Activated naive CD4-positive, alpha-beta T cell treated with anti-CD3 and anti-CD28 coated beads, Interleukin-2, amount 50 U/mL, for 72 hours (primary cell): ENCODE measurements at places on chromosomes 5 and 9. TPM values are rescaled to one million over a fixed set of nuclear protein-coding genes. Genes with fewer than 3 reads are reported as not detected.

- no peak for DNase-seq
These were observed 155.4 kb upstream of the LHFPL2 start for GRCh38 chr5:78803941-78804340.

GRCh38 chr5:400282-401145 is 42.5 kb upstream of the EXOC3 start:
- DNase-seq: no peak

GRCh38 chr5:93433422-93433821 is 147.6 kb downstream of the NR2F1-AS1 start:
- no peak for DNase-seq

- DNase-seq: no peak
These were observed 39.1 kb downstream of the RETREG1 start for GRCh38 chr5:16577677-16578076.

ENTPD8 gene
- not detected for total RNA-seq

CDKN2B-AS1 gene
- 0.20 TPM for total RNA-seq

GRCh38 chr5:35059251-35059650 is 11.5 kb upstream of the AGXT2 start:
- DNase-seq: no peak

GRCh38 chr5:143168921-143169810 is 234.3 kb downstream of the NR3C1 start:
- DNase-seq: no peak

- DNase-seq: no peak
These were observed 216.0 kb downstream of the SMARCA2 start for GRCh38 chr9:2231101-2231500.

- DNase-seq: no peak
These were observed 410.6 kb downstream of the PSAT1 start for GRCh38 chr9:78707481-78707991.

DNA sequence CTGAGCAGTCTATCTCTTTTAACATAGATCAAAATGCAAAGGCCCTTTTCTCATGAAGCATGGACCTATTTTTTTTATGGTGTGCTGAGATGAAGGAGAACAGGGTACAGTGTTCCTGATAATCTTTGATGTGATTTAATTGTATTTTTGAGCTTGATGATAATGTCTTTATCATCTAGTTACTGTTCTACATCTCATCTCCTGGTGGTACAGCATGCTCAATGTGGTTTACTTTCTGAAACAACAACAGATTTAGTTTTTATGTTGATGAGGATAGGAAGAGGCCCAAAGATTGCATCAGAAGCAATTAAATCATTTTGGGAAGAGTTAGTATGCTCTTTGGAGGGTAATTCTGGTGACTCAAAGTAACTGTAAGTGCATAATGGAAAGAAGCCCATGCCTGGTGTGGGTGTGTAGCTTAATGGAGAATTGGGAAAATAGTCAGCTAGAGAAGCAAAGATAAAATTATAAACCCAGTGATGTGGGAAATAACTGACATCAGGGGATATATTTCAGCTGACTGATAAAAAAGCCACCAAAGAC is 123.0 kb upstream of the KCNN2 start:
- no peak for DNase-seq

DNA sequence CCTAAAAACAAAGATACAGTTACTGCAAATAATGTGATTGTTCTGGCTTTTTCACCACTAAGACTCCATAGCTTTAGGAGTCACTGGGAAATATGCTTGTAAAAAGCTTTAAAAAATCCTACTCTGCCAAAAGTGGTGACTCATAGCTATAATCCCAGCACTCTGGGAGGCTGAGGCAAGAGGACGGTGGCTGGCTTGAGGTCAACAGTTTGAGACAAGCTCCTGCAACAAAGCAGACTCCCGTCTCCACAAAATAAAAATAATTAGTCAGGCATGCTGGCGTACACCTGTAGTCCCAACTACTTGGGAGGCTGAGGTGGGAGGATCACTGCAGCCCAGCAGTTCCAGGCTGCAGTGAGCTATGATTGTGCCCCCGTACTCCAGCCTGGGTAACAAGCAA is 406.4 kb downstream of the HTR1A start:
- DNase-seq: no peak

DNA sequence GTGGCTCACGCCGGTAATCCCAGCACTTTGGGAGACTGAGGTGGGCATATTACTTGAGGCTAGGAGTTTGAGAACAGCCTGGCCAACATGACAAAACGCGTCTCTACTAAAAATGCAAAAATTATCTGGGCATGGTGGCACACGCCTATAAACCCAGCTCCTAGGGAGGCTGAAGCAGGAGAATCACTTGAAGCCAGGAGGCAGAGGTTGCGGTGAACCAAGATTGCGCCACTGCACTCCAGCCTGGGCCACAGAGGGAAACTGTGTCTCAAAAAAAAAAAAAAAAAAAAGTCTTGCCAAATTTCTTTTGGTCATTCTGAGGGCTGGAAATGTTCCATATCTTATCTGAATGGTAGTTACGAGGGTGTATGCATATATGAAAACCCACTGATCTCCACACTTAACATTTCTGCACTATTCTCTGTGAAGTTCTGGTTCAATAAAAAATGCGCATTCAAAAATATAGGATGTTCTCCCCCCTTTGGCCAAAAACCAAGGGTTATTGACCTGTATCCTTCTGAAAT is 13.5 kb upstream of the NIPAL4 start:
- DNase-seq: no peak

- DNase-seq: no peak
These were observed 23.6 kb downstream of the TICAM2 start for GRCh38 chr5:115578657-115579056.

DNA sequence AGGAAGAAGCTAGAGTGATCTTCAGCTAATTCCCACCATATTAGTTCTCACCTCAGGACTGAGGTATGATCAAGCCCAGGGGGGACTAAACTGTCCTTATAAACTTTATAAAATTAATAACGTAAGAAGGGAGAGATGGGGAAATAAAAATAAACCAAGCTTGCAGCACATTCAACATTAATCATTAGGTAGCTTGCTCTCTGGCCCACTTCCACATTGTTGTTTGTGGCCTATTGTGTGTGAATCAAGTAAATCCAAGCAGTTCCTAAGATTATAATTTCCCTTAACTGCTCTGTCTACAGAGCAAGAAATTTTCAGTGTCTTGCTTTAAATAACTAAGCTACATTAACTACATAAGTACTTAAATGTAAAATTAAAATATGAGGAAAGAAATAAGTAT is 131.3 kb upstream of the ABCA1 start:
- no peak for DNase-seq

NUTM2G gene
- total RNA-seq: not detected

DNA sequence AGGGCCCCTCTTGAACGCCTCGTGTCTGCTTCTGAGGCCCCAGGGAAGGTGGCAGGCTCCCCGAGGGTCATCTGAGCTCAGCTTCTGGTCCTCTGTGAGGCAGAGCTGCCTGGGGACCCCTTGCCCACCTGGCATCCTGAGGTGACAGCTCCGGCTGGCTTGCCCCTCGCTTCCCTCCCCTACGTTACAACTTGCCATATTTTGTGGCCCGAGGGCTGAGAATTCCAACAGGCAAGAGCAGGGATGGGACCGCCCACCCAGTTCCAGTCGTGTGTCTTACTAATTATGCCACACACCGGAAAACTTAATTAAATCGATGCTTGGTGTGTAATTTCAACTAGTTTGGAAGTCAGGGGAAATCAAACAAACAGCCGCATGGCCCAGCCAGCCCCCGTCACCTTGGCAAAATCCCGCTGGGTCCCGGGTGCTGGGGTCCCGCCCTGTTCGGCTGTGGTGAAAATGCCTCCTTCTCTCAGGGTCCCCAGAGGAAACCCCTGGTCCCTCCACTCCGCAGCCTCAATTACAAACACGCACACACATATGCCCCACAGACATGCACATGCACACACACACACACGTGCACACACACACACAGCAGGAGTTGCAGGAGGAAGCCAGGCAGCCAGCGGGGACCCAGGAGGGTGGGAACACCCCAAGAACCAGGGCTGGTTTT is 221.0 kb upstream of the IER5L start:
- no peak for DNase-seq

PCDHA1 gene
- not detected for total RNA-seq

GRCh38 chr9:38415856-38416255 is 8.4 kb downstream of the IGFBPL1 start:
- no peak for DNase-seq

DNA sequence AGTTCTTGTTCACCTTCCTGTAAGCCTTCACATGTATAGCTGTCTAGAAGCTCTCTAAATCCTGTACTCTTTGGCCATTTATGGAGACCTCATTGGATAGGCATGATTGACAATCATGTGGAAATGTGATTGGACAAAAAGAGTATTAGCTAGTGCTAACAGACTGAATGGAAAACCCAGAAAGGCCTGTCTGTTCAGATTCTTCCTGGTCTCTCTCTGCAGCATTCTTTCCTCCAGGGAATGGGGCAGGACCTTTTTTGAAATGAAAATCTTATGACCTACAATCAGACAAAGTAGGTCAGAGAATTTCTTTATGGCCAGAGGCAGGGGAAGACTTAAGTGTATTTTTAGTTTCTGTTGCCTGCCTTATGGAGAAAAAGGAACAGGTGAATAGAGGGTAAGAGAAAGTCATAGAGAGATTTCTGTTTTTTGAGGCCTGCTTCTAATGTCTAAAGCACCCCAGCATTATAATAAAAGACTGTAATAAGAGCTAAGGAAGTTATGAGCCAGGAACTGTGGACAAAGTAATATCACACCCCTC is 152.4 kb upstream of the CCDC152 start:
- no peak for DNase-seq

PCDHGB7 gene
- total RNA-seq: not detected

SEC61B gene
- 105 TPM for total RNA-seq

- no peak for DNase-seq
These were observed 102.2 kb downstream of the INIP start for GRCh38 chr9:112615584-112616266.
